Esophagus muscularis mucosa (tissue), 4 donors: ENCODE measurements at places on chromosomes 6 and 20.
A peak's percentile ranks its signal among the peaks of the same experiment; 100 is the strongest.

DNA sequence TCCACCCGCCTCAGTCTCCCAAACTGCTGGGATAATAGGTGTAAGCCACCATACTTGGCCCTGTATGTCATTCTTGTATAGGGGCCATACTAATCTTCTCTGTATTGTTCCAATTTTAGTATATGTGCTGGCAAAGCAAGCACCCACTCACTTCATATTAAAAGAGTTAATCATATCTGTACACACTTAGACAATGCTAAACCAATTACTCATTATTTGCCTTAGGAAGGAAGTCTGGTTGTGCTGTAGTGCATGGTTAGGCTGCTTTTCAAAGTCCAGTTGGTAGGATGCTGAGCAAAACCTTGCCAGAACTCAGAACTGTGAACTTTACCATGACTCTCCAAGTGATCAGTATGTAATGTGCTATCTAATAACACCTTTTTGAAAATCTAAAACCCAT lies 88.6 kb downstream of the LIN28B start:
- DNase-seq: no peak

DNA sequence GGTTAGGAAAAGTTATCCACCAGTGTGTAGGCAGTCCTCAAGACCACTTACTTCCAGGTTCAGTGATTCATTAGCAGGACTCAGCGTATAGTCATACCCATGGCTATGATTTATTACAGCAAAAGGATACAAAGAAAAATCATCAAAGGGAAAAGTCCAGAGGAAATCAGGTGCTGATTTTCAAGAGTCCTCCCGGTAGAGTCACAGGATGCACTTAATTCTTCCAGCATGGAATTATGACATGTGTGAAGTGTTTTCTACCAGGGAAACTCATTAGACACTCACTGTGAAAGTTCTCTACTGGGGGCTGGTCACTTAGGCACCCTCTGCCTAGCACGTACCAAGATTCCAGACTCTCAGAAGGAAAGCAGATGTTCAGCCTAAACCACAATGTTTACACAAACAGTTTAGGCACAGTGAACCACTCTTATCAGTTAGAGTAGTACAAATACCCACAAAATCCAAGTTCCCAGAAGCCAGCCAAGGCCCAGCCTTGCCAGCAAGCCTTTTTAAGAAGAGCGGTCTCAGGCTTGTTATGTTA lies 10.2 kb downstream of the WFDC3 start:
- no peak for DNase-seq

DNA sequence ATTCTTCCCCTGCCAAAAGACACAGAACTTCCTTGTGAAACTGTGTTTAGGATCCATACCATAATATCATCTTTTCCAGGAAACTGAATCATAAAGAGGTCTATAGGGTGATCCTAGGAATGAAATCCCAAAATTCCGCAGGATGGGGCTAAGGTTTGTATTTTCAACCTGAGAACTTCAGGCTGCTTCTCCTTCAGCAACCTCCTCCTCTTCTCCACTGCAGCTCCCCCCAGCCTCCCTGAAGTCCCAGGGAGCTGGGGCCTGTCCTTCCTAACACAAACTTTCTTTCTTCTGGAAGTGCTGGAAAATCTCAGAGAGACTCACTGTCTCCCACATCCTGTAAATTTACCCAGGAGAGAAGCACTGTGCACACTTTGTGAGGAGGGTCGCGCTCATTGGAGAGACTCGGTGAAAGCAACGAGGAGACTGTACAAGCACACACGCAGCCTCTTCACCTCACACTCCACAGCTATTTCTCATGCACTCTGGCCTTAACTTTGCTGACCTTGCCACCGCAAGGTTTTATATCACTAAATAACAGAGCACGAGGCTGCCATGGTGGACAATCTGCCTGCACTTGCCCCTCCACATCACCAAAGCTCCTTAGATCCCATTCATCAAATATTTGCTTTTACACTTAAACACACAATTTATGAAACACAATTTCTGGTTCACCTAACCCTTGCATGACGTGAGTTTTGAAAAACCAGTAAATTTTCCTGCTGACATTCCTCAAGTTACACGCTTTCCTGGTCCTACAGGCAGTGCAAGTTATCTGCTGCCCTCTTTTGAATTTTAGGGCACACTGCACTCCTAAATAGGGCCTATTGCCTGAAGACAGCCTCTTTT lies 14.3 kb downstream of the ID4 start:
- DNase-seq: no peak

DNA sequence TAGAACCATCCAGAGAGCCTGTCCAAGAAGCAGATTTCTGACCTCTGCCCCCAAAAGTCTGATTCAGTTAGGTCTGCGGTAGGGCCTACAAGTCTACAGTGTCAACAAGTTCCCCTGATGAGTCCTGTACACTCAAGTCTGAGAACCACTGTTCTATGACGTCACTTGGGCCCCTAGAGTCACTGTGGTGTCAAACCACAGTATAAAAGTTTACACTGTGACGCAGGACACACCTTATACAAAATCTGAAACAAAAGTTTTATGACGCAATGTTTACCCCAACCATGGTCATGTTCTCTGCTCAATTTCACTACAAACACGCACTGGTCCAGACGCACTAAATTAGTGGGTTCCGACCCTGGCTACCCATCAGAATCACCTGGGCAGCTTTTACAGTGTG lies 17.9 kb downstream of the SLA2 start:
- DNase-seq: no peak

DNA sequence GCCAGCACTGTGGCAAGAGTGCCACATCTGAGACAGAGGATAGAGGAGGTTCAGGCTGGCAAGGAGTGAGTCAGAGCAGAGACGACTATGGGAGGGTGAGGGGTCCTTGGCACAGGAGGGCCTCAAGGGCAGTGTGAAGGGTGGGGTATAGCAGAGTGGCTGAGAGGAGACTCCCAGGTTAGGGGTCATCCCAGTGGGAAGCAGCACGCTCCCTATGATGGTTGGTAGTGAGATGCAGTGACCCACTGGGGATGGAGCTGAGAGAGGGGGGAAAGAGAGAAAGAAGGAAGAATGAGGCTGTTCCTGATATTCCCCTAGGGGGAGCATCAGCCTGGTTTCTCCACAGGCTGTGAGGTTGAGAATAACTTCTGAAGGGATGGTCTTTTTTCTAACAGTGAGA lies 97.3 kb downstream of the INSM1 start:
- DNase-seq: no peak

GRCh38 chr6:20426177-20427082 lies 24.8 kb downstream of the E2F3 start:
- DNase-seq: peak; percentile 45

DNA sequence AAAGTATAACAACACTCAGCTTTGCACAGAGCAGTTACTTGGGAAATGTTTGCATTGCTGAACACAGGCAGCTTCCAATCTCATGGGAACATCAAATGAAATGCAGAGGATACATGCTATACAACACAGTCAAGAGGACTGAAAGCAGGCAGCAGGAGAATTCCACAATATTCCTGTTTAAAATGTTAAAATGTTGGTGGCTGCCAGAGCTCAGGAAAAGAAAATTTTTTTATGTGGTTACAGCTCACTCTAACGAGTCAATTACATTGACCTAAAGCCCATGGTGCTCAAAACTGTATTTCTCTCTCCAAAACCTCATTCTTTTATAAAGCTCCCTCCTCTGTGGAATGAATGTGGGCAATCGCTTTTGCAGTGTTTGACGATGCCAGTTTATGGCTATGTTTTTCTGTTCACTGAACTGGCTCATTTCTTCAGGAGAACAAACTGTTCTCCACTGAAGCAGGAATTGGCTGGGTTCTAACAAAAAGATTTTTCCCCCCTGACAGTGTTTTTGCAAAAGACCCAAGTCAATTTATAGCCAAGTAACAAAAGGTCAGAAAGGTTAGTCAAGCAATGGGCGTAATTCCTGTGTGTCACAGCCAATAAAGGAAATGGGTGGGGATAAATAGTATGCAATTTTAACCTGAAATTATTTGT lies 69.0 kb downstream of the ZHX3 start:
- DNase-seq: no peak

DNA sequence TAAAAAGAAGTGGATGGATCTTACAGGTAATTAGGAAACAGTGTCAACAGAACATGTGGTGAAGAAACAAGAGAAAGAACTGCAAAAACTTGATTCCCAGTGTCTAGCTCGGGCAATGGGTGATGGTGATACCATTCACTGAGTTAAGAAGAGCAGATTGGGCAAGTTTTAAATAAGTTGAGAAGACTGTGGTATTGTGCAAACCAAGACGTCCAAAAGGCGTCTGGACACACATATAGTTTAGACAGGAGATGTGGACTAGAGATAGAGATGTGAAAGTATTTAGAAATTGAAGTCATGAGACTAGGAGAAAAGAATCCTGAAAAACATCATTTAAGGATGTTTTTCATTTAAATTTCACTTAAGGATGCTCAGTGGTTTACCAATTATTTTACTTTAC lies 53.9 kb downstream of the CDK19 start:
- DNase-seq: no peak

- DNase-seq: no peak
Observed at GRCh38 chr6:30988209-30988825, 4.8 kb downstream of the MUC21 start.

DNA sequence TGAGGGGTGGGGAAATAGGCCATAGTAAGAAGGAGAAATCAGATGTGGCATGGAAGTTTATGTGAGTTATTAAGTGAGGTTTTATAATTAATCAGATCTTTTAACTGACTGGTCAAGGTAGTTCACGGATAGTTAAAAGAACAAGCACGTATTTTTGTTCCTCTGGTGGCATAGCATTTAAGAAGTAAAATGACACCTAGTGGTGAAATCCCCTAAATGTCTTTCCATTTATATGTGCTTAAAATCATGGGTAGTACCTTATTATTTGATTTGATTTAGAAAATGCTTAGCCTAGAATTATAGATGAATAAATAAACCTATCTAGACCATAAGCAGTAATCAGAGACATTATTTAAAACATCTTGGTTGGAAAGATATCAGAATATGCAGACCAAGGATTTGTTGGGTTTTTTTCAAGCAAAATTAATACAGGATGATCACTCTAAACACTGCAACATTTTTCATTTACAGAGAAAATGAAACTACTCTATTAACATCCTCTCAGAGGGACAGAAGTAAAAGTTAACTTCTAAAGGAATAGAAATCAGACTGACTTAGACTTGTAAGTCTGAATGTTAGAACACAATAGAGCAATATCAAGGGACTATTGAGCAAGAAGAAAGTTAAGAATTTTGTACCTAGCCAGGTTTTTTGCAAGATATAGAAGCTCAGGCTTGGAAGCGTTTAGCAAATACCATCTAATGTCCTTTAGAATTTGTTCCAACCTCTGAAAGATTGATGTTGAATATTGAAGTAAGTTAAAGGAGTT lies 81.1 kb downstream of the STXBP5 start:
- DNase-seq: no peak

GRCh38 chr6:42720739-42721138 lies 1.7 kb downstream of the PRPH2 start:
- DNase-seq: no peak

GRCh38 chr6:47983491-47983890 lies 127.5 kb downstream of the PTCHD4 start:
- no peak for DNase-seq

DNA sequence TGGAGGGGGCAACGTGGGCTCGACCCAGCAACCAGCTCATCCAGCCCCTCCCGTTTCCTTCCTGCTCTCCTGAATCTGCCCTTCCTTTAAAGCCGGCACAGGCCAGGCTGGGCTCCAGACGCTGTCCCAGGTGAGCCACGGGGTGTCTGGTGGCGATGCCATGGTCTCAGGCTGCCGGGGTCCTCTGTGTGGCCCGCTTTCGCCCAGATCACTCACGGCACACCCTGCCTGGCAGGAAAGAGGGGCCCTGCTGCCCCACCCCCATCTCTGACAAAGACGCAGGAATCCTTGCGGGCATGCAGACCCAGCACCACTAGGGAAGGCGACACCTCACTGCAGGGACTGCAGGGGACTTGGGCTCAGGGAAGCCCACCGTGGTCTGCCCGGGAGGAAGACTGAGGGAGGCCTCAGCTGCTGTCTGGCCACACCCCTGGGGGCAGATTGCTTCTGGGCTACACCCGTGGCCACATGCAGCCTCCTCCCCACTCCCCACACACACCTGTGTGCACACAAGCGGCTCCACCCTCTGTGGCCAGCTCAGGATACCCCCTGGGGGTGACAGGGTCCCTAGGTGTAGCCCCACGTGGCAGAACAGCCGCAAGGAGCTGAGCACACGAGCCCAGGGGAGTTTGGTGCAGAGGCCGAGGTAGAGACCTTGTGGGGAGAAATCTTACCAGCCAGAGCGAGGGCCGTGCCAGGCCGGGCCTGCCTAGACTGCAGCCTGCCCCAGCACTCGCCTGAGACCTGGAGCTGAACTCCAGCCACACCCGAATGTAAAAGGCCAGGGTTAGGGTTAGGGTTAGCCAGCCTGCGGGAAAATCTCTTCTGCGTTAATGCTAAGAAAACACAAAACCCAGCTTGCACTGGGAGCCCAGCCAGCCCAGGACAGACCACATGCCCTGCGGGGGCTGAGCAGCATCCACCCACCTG lies 104.6 kb downstream of the DLL1 start:
- peak; percentile 77 for DNase-seq

DNA sequence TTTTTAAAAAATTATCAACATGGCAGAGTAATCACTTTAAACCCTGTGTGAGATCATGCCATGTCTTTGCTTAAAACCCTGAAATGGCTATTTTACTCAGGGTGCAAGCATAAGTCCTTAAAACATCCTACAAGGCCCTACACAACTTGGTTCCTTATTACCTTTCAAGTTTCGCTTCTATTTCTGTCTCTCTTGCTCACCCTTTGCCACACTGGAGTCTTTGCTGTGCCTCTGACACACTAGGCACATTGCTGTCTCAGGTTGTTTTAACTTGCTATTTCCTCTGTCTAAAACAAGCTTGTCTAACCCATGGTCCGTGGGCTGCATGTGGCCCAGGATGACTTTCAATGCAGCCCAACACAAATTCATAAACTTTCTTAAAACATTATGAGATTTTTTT lies 55.6 kb downstream of the KIAA0408 start:
- no peak for DNase-seq

DNA sequence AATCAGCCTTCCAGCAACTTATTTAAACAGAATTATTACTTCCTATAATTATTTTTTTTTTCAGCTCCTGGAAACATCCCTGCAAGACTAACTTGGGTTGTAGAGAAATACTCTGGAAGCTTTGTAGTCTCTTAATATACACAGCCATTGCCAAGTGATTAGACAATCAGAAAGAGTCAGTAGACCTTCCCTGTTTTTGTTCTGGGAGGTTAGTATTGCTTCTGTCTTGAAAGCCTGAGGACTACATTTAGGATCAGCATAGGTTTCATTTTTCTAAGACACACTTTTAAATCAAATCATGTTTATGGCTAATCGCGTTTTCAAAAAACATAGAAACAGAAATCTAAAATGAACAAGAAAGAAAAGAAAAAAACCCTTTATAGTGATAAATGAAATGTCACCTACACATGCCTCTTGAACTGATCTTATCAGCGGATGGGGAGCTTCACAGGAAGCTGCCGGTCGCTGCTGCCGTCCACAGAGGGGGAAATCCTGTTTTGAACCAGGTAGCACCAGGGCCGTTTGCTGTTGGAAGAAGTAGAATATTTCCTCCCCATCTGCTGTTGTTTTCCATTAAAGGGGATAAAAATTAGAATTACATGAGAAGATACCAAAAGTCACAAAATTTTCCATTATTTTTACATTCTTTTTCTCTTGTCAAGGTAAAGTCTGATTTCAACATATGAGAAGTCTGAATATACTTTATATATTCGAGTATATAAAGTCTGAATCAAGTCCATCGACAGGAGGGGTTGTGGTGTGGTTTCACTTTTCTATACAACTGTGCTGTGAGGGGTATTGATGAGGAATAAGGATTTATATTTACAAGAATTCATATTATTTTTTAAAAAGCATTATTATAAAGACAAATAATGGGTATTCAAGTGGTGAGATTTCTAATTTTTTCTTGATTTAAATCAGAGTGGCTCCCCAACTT lies 94.6 kb downstream of the ARMC2 start:
- DNase-seq: peak; percentile 47
